ENCODE measurements at places on chromosomes 1 and 21.
A peak's percentile ranks its signal among the peaks of the same experiment; 100 is the strongest.

- peak; percentile 63 for DNase-seq
Observed at GRCh38 chr1:41917835-41918449, 780 bp downstream of the HIVEP3 start.

GRCh38 chr1:180198196-180198595, 31.9 kb upstream of the LHX4 start:
- no peak for DNase-seq

DNA sequence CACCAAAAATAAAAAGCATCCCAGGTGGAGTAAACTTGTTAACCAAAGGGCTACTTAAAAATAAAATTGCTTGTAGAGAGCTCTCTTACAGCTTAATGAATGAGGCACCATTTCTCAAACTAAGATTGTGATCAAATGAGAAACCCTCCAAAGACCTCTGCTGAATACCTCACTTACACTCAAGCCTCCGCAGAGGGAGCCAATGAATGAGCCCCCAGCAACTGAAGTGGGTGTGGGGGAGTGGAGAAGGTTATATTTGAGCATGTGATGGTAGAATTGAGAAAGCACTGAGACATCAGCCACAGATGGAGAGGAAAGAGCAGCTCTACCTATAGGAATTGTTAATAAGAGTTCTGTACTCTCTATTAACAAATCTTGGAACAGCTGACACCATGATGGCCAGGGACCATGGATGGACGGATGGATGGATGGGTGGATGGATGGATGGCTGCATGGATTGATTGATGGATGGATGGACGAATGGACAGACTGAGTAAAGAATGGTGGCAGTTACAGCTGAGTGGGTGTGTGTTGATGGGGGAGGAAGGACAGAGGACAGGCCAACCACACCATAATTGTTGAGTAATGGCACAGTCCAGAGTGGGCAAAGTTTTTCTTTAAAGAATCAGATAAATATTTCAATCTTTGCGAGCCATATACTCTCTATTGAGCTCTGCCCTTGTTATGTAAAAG, 20.3 kb upstream of the TIAM1 start:
- DNase-seq = peak; percentile 49

- no peak for DNase-seq
Observed at GRCh38 chr1:175579956-175580750, 163.2 kb downstream of the TNR start.

GRCh38 chr1:215661033-215661432, 93.9 kb downstream of the KCTD3 start:
- DNase-seq = no peak

DNA sequence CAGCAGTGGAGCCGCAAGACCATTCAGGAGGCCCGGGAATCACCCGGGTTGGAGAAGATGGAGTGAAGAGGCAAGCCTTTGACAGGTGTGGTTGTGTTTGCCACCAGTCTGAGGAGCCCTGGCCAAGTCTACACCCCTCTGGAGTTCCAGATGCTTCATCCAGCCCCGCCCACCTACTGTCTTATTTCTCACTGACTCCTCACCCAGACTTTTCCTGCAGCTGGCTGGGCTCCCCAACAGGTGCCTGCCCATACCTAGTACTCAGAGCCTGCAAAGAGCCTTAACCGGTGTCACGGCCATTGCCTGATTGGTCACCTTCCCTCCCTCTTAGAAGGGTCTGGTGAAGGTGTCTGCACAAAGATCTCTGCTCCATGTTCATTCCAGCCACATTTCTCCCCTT, 16.0 kb downstream of the SLC9A1 start:
- no peak for DNase-seq

DNA sequence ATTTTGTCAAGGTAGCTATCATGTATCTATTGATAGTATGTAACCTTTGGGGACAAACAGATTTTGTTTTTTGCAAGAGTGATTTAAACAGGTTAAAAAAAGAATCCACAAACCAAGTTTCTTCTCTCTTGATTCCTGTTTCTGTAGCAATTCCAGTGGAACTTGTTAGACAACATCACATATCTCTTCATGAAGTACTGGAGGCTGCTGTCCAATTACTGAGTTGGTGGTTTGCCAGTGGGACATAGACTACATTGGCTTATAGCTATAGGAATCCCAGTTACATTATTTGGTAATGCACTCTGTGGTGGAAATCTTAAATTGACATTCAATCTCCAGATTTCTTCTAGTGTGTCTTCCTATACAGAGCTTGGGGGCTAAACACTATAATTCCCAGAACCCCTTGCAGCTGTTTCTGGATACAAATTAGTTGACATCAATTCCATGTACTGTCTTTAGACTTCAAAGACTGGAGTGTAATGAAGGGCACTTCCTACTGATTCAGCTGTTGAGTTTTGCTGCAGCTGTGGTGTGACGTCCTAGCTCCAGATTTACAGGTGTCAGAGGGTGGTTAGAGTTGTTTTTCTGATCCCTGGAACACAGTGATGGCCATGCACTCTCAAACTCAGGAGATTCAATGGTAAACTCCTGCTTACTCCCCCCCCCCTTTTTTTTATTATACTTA, 29.4 kb upstream of the GCLM start:
- no peak for DNase-seq

DNA sequence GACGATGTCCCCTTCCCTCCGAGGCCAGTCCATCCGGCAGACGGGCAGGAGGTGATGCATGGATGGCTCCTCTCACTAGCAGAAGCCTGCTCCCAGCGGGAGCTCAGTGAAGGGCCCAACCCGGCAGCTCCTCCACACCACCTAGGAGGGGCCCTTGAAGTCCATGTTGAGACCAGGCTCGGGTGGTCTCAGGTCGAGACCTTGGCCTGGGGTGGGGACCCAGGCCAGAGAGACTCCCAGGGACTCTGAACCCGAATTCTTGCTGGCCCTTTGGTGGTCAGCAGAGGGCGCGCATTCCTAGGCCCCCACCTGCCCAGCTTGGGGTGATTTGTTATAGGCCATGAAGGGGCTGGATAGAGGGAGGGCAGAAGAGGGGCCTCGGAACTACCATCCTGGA, 642 bp upstream of the NT5C1A start:
- DNase-seq = peak; percentile 52

- DNase-seq = no peak
Observed at GRCh38 chr1:24498589-24498988, 4.0 kb upstream of the RCAN3 start.

DNA sequence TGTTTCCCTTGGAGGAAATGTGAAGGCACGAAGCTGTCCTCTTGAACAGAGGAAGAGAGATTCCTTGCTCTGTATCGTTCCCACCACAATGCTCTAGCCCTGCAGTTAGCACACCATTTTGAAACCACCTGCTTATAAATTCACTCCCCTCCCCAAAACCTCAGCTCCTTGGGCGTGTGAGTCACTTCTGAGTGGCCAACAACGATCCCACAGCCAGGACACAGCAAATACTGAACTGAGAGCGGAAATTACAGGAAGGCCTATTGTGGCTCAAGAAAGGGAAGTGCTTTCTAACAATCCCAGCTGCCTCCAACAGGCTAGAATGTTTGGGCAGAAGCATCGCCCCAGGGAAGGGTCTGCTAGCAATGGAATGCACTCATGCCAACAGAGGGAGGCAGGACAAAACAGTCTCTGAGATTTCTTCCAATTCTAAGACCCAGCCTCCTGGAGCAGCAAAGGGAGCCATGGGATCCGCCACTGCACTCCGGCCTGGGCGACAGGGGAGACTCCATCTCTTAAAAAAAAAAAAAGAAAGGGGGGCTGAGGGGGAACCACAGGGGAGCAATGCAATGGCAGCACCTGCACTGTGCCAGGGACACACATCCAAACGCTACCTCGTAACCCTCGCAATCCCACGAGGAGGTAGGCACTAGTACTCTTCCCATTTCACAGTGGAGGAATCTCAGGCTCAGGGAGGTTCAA, 1.9 kb downstream of the TMEM53 start:
- no peak for DNase-seq

GRCh38 chr1:15749399-15750291, 7.3 kb downstream of the TMEM82 start:
- DNase-seq = no peak

- no peak for DNase-seq
Observed at GRCh38 chr1:88961647-88962275, 30.7 kb downstream of the KYAT3 start.

DNA sequence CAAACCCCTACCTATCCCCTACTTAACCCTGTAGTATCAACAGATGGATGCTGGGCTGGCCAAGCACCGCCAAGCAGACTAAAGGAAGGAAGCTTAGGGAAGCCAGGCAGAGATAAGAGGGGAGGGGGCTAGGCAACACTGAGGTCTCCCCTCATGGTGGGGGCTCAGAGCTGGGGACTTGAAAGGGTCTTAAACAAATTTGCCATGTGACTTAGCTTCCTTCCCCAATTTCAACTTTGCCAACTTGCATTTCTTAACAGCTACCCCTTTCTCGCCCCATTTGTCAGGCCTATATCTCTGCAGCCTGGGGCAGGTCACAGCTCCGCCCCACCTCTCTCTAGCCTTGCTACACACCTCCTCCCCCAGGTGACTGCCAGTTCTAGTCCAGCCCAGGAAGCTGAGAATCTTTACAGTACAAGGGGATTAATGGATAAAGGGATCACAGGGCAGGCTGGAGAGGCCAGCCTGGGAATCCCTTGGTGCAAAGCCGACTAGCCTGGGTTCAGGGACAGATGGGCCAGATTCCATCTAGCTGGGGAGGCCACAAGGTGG, 3.4 kb downstream of the KIF21B start:
- DNase-seq = peak; percentile 65

DNA sequence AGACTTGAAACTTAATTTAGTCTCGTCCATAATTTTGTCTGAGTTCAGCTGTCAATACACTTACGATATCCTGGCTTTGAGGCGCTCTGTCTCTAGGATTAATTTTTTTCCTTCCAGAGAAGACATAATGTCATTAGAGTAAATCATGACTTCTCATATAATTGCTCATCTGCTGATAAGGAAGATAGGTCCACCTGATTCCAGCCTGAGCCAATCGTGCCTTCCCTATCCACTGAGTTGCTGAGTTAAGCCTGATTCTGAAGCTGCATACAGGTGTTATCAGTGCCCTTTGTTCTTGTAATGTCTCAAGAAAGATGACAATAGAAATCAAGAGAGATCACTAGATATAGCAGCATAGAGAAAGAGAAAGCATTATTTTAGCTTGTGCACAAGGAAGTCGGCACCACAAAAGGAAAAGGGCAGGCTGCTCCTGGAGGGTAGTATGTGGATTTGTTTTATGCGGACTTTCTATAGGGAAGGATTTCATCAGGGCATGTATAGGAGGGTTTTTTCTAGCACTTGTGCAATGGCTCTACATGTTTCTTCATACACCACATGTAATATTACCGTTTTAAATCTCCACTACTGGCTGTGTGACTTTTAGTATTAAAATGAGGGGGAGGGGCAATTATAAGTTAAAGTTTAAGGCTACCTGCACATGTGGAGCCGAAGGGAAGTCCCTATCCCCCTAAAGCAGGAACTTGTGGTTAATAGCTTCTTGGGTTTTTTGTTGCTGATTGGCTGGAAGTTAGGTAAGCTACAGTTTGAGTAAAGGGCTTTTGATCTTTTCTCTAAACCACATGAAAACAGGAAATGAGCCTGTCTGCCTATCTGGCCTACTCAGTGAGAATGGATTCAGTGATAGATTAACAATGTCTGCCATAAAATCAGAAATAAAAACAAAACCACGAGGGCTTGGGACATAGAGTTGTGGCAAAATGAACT, 133.4 kb downstream of the PLPPR5 start:
- no peak for DNase-seq

GRCh38 chr1:223048026-223048425, 95.0 kb downstream of the TLR5 start:
- no peak for DNase-seq

DNA sequence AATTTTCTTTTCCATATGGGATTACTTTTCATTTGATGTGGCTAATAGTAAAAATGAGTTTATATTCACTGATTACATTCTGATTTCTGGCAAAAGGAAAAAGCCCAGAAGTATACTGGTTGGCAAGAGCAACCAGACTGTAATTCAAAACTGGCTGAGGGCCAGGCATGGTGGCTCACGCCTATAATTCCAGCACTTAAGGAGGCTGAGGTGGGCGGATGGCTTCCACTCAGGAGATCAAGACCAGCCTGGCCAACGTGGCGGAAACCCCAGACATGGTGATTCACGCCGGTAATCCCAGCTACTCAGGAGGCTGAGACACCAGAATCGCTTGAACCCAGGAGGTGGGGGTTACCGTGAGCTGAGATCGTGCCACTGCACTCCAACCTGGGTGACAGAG, 14.5 kb downstream of the SYT11 start:
- no peak for DNase-seq

DNA sequence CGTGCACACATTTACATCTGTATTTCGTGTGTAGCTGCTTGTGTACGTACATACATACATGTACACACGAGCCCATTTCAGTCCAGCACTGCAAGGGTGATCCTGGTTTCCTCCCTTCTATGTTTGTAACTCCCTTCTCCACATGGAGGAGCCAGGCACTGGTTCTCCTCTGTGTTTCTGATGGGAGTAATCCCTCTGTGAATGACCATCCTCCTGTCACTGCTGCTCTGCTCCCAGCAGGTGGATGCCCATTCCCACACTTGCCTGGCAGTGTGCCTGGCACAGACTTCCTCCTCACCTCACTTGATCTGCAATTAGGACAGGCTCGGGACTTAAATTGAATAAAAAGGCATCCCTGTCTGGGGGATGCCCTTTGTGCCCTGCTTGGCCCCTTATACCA, 37.1 kb downstream of the TRAPPC10 start:
- DNase-seq = no peak

DNA sequence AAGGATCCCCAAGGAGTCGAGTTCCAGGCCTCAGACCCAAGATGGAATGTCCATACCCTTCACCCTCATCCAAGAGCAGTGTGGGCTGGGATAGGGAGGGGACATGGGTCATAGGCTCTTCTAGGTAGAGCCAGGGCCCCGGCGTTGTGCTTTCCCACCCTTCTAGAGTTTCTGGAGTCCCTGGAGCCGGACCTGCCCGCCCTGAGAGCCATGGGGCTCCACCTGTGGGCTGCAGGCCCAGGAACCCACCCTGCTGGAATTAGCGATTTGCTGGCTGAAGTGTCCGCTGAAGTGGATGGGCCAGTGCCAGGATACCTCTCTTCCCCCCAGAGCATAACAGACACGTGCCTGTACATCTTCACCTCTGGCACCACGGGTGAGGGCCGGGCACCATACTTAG, 1.1 kb downstream of the SLC27A3 start:
- DNase-seq = no peak

DNA sequence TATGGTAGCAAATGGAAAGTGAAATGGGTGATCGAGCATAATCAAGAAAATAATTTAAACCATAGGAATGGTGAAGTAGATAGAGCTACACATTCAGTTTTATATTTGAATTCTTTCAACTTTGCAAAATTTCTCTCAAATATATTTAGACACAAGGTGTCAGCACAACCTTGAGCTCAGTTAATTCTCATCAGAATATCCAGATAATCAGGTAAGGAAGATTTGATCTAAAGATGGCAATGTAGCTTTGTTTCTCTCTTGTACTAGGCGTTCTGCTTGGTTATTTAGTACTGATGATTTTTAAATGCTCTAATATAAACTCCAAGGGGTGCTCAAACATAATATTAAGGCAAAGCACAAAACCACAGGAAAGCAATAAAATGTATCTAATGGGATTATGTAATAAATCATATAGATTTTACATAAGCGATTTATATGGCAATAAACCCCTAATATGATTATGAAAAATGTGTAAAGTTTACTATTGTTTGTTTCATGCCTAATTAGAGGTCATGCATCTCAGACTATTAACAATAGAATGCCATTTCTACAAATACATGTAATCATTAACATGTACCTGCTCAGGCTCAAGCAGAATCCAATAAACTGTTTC, 32.4 kb upstream of the SERTAD4 start:
- DNase-seq = no peak

Measured in stimulated activated CD8-positive, alpha-beta memory T cell treated with anti-CD3 and anti-CD28 coated beads, Interleukin-4, amount 100 ng/mL, for 48 hours (primary cell).